ENCODE measurements at places on chromosomes 11 and 22. TPM values are rescaled to one million over a fixed set of nuclear protein-coding genes. Genes with fewer than 3 reads are reported as not detected.

DNA sequence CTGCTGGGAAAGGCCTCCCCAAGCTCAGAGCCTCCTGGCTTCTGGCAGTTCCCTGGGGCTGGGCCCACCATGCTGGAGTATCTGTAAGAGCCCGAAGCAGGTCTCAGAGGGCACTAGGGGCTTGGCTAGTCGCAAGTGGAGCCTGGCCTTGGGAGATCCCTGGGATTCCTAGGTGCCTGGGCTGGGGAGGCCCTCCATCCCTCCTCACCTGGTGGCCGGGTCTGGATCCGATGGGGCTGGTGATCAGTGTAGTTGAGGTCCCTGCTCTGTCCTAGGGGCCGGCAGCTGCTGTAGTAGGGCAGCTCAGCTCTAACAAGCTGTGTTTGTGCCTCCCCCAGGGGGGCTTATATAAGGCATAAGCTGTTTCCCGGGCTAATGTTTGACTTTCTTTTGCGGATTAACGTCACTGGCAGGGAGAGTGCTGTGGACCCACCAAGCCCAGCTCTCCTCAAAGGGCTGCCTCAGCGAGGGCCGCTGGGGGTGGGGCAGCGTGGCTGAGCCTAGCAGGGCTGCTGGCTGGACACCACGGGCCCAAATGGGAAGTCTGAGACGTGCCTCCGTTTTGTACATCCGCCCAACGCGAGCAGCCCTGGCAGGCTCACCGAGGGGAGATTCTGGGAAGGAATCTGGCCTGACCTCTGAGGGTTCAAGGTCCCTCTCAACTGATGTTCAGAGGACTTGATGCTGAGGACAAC lies at the start of gene SLC22A8:
SLC22A8 (minus strand) TSS at position 321 of the 695 bp plus-strand sequence. CDS start 883 bp downstream, outside the sequence.
- DNase-seq: peak; percentile 14

GRCh38 chr11:121754598-121754997 lies 301.8 kb upstream of the SORL1-AS1 start:
- no peak for DNase-seq

ANO3 gene
- 0.63 TPM for total RNA-seq

NAV2 gene
- total RNA-seq: 31.5 TPM

TYR gene
- not detected for total RNA-seq

DNA sequence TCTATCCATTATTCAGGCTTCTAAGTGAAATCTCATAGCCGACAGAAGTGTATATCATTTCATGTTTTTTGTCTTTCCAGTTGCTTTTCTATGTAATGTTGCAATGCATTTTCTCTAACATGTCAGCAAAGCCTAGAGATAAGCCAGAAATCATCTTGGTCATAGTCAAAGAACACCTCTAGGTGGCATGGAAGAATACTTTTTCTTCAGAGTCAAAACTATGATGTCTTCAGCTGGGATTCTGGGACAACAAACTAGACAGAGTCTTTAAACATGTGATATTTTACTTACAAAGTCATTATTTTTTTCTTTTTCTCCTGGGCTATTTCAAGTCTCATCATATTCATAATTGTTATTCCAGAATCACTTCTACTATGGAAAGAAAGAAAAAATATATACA lies 4.4 kb downstream of the GAS2 start:
- DNase-seq: no peak

- peak; percentile 38 for DNase-seq
These were observed 1200.5 kb downstream of the BRD1 start for GRCh38 chr22:48627203-48627602.

KRTAP5-9 gene
- 0.52 TPM for total RNA-seq

DNA sequence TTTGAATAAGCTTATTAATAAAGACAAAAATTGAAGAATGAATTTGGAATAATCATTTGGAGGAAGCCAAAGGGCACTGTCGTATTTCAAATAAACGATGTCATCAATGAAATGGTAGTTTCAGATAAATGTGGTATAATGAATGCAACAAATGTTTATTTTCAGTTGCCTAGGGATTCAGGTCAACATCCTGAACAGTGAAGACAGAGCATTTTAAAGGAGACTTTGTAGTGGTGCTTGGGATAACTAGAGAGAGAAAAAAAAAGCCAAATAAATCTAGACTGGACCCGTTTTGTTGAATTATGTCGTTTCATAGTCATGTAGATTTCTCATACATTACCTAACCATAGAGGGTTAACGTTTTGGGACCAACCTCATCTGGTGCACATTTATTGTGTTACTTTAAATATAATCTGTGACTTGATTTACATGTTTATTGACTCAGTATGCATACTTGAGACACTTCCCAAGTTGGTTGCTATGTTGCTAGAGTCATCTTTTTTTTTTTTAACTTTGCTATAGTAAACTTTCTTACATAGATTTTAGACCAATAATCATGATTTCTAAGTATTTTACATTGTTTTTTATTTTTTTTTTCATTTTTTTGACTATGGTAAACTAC lies 111.1 kb downstream of the NCAM1 start:
- peak; percentile 15 for DNase-seq

MS4A15 gene
- total RNA-seq: 26.8 TPM

DNA sequence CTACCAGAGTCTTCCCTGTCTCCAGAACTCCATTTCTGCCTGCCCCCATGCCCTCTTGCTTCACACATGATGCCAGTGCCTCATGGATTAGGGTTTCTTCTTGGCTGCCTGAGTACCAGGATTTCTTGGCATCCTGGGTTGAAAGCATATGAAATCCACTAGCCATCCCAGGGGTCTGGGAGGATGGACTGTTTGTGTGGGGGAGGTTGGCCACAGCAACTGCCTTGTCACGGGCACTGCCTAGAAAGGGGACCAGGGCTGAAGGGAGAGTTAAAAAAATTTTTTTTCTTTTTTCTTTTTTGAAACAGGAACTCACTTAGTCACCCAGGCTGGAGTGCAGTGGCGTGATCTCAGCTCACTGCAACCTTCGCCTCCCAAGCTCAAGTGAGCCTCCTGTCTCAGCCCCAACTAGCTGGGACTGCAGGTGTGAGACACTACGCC lies 4.2 kb downstream of the USP35 start:
- DNase-seq: no peak

DNA sequence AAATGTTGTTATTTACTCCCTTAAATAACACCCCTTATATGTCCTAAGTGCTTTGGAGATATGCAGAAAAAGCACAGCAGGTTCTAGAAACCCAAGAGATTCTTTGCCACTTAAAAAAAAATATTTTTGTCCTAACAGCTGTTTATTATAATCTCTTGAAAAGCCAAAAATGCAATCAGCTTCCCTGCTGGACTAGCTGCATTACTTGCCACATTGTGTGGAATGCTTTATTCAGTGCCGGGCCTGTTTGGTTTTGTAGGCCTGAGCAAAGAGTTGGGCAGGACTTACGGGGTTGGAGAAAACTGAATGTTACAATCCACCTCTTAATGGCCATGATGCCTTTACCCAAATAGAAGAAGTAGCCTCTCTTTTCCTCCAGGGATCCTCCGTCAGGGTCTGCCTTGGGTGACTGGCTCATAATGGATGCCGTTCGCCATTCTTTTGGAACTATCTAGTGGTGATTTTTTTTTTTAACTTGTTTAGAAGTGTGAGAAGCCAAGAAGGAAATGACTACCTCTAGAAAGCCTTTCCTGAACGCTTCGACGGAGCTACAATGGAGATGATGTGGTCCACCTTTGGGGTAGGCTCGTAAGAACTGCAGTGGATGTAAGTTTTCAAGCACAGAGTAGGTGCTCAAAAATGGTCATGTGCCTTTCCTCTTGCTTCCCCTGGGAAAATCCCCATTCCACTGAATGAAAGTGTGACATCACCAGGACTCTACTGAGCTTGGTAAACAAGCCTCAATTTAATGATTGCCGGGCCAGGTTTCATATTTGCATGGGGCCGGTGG lies 241.3 kb upstream of the NCAM1 start:
- no peak for DNase-seq

CHRDL2 gene
- 1.7 TPM for total RNA-seq

MS4A4A gene
- 50.0 TPM for total RNA-seq

DNA sequence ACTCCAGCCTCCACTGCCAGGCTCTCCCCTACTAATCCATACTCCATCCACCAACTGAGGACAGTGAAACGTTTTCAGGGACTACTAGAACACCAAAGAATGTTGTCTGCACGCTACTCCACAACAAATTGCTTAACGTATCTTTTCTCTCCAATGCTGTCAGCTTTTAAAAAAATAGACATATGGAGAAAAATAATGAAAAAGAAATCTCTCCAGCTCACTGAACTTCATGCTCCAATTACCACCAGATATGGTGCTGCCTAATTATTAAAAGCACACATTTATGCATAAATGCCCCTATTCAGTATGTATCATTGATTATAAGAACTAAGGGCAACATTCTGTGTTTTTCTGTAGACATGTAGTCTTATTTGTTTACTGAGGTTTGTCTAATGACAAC lies 672.2 kb upstream of the ANO3 start:
- DNase-seq: no peak

ENDOD1 gene
- total RNA-seq: 55.1 TPM

GRCh38 chr11:66076561-66076960 lies 6.5 kb downstream of the PACS1 start:
- DNase-seq: no peak

GRCh38 chr22:26579331-26579886 lies 10.5 kb downstream of the TPST2 start:
- no peak for DNase-seq

HEPHL1 gene
- total RNA-seq: not detected

GRCh38 chr11:128208329-128209137 lies 378.8 kb downstream of the ETS1 start:
- peak; percentile 94 for DNase-seq

HPX gene
- total RNA-seq: 2.3 TPM

PATE4 gene
- total RNA-seq: not detected

- DNase-seq: no peak
These were observed 191.4 kb downstream of the HIPK3 start for GRCh38 chr11:33448461-33449130.

- no peak for DNase-seq
These were observed 17.6 kb downstream of the KCNC1 start for GRCh38 chr11:17752144-17752543.

OR10A2 gene
- total RNA-seq: not detected

DNA sequence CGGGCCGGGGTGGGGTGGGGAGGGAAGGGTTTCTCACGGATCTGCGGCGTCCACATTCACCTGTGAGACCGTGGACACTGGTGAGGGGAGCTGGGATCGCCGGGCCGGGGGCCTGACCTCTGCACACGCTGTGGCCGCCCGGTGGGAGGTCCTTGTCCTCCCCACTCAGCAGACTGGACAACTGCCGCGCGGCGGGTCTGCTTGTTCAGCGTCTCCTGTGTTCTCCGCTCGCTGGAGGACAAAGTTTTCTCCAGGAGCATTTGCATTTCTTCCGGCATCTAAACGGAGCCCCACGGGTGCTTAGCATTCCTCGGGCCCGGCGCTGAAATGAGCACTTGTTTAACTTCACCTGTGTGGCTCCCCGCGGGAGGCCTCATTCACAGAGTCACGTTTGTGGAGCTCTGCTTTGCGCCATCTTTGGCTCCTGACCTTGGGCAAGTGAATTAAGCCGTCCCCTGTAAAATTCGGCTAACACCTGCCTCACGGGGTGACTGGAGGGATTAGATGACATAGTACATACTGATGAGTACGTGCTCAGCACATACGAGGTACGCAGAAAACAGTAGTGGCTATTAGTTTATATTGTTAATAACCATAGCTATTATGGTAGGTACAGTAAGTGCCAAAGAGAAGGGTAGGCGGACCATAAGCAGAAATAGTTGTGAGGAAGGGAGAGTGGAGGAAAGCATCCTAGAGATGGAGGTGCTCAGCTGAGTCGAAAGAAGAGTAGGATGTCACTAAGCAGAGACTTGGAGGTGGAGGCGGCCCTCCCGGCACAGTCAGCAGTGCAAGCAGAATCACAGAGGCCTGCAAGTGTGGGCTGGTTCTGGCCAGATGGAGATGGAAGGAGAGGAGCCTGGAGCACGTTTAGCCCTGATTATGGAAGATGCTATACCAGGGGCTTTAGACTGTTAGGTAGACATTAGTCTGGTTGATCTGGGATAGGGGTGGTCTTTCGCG lies 885 bp downstream of the TRMU start:
- no peak for DNase-seq

GDPD4 gene
- total RNA-seq: not detected

DNA sequence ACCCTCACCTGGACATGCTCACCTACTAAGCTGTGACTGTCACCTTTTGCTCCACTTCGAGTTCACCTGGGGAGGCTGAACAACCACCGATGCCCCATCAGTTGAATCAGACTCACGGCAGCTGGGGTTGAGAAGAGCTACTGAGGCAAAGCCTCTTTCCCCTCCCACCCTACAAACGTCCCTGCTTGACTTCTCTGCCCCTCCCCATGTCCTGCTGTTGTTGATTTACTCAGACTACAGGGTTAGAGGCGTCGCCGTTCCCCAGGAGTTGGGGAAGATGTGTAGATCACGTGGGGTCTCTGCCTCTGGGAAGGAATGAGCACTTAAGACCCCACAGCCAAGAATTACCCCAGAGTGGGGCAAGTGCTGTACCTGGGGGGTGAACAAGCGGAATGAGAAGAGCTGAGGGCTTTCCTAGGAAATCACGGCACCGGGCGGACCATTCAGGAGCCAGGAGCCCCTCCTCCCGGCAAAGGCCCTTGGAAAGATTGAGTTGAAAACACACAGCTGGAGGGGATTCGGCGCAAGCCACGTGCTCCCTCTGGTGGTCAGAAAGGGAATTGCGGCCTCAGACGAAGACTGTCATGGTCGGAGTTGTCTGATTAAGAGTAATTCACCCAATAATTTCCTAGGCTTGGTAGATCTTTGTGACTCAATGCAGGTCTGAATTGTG lies 7.0 kb downstream of the FXYD2 start:
- DNase-seq: peak; percentile 94

DNA sequence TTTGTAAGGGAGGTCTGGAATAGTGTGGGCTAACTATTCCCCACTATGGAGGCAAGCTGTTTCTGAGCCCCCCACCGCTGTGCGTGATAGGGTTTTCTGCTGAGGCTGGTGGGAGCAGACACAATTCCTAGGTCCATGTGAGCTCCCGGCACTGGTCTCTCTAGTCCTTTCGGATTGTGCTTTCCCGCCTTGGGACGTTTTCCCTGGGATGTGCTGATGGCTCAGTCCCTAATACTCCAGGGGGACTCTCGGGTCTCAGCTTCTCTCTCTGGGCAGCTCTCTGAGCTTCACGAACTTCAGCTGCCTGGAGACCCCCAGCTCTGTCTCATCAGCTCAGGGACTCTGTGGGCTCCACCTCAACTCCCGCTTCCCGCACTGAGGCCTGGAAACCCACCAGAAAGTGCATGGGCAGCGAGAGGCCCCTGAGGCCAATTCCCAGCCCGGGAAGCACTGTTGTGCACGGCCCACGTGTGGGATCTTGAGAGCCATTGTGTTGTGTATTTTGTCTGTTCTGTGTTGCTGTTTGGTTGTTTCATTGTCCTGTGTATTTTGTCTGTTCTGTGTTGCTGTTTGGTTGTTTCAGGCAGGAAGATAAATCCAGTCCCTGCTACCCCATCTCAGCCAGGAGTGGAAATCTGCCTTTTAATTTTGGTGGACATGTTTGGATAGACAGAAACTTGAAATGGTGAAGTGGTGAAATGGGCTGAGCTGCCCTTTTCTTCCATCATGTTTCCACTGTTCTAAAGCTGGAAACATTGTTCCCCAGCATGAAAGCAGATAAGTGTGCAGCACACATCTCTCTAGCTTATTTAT lies 12.7 kb upstream of the TNNT3 start:
- no peak for DNase-seq

- peak; percentile 12 for DNase-seq
These were observed 63.0 kb upstream of the CD82 start for GRCh38 chr11:44502506-44502905.

- DNase-seq: no peak
These were observed 36.5 kb downstream of the MADD start for GRCh38 chr11:47306484-47306844.
